Cardiac muscle cell (in vitro differentiated cells and primary cell): ENCODE measurements at places on chromosomes 13 and 19. TPM values are rescaled to one million over a fixed set of nuclear protein-coding genes. Genes with fewer than 3 reads are reported as not detected.

Gene VSIG10L
- 5.0 and 6.5 TPM in 2 replicates for total RNA-seq

Gene ZNF296
- total RNA-seq: 0.85 and 3.4 TPM in 2 replicates

Gene TEKTIP1
- 1.9 and 5.4 TPM in 2 replicates for total RNA-seq

Gene ZNF729
- total RNA-seq: not detected in 2 replicates

Gene KLK12
- not detected in 2 replicates for total RNA-seq
